Activated CD4-positive, alpha-beta T cell treated with anti-CD3 and anti-CD28 coated beads, Interleukin-2, Interleukin-4, amounts not matched to agents 100 ng/mL and 50 ng/mL, durations not matched to agents 16 hours and 8 hours (primary cell): ENCODE measurements at places on chromosomes 4 and X.
A peak's percentile ranks its signal among the peaks of the same experiment; 100 is the strongest.

- DNase-seq: no peak
These were observed 486.0 kb upstream of the CTSO start for GRCh38 chr4:156439576-156440200.

- DNase-seq: no peak
These were observed 1188.1 kb downstream of the PCDH7 start for GRCh38 chr4:31908261-31908660.

DNA sequence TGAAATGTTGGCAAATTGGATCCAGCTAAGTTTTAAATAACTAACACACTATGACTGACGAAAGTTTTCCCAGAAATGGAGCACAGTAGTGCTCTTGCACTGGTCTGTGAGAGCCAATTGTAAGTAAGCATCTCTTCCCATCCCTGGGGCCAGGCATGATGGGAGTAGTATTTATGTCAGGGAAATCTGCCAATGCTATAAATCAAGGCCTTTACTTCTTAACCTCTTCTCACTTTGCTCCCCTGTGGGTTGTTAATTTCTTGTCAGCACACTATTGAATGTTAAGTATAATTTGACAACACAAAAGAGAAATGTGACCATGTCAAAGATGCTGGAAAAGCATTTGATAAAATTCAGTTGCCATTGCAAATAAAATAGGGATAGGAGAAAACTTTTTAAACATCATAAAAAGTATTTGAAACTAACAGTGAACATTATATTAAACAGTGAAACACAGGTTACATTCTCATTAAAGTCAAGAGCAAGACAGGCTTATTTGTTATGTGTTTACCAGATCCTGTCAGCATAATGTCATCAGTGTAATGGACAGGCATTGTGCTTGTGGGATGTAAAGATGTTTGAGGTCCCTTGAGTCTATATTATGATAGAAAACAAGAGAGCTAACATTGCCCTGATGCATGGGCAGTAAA lies 5.0 kb downstream of the F8A1 start:
- no peak for DNase-seq

- no peak for DNase-seq
These were observed 162.9 kb upstream of the USP9X start for GRCh38 chrX:40922307-40922706.

- DNase-seq: no peak
These were observed 611.0 kb downstream of the KCTD8 start for GRCh38 chr4:43837604-43838003.

DNA sequence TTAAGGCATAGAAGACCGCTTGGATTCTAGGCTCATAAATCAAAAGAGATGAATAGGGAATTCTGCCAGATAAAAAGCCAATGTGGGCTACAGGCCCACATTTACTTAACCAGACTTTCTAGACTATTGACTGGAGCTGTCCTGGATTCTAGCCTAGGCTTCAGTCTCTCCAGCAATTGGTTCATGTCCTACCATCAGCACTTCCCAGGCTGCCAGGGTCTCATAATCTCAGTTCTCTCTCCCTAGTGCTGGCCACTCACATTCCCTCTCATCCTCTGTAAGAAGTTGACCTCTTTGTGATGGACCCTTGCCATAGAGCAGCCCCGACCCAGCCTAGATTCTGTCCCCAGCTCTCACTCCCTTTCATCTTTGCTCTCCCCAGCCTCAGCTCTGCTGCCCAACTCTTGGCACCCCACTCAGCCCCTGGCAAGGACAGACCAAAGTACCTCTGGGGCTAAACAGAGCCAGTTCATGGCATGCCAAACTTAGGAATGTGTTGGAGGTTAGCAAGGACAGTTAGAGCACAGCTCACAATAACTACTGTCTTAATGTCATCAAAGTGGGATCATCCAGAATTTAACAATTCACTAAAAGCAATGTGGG lies 396.2 kb downstream of the INPP4B start:
- no peak for DNase-seq

DNA sequence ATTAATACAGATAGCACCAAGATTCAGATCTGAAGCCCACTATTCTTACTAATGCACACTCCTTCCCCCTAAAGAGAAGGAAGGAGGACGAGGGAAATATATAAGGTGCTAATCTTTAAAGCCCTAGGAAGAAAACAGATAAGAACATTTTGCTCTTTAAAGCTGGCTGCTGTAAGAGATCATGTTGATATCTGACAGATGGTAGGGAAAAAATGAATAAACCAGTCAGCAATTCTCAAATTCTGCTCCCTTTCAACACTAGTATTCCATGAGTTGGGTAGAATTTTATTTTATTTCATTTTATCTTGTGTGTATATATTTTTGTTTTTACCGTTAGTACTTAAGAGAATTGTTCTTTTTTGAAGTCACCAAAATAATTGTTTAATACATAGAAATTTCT lies 19.2 kb downstream of the OTC start:
- no peak for DNase-seq

- no peak for DNase-seq
These were observed 176.5 kb downstream of the FBXW7 start for GRCh38 chr4:152359208-152360044.

- no peak for DNase-seq
These were observed 954.4 kb downstream of the FAT4 start for GRCh38 chr4:126269106-126269505.

GRCh38 chrX:124860736-124861135 lies 458.9 kb upstream of the TEX13C start:
- no peak for DNase-seq

DNA sequence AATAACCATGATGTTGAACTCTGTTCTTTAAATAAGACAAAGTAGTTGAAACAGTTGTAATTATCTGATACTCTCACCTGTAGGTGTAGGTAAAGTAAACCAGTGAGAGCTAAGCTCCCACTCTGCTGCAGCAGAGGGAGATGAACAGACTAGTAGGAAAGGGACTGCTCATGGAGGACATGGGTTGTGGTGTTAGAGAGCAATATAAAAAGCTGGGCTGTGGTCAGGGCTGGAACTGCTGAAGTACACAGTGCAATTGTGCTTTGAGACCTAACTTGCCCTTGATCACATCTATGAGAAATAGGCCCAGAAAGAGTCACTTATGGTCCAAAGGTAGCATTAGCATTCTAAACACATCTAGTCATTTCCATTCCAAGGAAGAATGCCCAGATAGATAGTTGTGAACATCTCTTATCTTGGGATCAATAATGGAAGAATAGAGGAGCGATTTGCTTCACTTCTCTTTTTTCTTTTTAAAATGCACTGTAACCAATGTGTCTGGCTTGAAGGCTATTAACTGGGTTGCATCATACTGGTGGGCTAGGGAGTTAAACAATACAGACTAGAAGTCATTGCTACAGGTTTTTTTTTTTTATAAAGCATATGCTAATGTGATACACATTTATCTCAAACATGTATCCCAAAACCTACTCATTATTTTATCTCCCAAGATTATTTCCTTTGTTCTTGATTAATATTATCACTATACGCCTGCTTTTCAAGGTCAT lies 251.3 kb upstream of the CENPE start:
- no peak for DNase-seq

GRCh38 chr4:41098093-41099048 lies 116.0 kb downstream of the APBB2 start:
- no peak for DNase-seq

- DNase-seq: no peak
These were observed 17.8 kb upstream of the ANOS1 start for GRCh38 chrX:8749697-8750096.

DNA sequence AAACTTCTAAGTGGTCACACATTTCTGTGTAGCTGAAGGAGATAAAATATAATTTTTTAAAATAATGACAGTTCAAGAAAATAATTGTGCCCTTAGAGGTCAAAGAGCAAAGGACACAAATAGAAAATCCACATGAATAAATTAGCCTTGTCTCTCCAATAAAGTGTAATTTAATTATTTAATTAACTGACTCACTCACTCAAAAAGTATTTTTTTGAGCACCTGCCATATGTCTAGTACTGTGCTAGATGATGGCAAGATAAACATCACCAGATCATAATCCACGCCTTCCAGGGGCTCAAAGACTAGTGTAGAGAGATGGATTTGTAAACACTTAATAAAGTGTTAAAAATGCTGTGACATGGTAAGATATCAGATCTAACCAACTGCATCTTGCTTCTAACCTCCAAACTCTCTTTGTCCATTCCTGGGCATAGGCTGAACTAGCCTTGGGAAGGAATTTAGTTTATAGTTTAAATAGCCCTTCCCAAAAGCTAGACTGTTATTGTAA lies 112.5 kb downstream of the SCLT1 start:
- no peak for DNase-seq

- DNase-seq: no peak
These were observed 1759.6 kb downstream of the C4orf33 start for GRCh38 chr4:130855533-130855932.

DNA sequence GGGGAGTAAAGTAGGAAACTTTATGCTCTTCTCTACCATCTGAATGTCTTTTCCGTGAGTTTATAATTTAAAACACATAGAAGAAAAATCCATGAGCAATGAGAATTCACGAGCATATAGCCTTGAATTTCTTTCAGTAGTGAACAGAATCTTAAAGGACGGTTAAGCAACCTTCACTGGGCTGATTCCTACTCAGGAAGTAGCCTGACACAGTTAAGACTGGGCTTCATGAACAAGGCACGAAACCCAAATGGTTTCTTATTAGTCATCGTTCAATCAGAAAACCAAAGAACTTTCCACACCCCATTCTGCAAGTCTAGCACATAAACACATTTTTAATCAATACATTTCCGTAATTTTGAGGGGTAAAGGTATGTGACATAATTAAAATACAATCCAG lies 95.8 kb downstream of the SH3KBP1 start:
- peak; percentile 65 for DNase-seq

GRCh38 chrX:12360986-12361598 lies 222.8 kb downstream of the FRMPD4 start:
- no peak for DNase-seq

- DNase-seq: peak; percentile 96
These were observed 350.3 kb downstream of the PTTG2 start for GRCh38 chr4:38310446-38311043.

DNA sequence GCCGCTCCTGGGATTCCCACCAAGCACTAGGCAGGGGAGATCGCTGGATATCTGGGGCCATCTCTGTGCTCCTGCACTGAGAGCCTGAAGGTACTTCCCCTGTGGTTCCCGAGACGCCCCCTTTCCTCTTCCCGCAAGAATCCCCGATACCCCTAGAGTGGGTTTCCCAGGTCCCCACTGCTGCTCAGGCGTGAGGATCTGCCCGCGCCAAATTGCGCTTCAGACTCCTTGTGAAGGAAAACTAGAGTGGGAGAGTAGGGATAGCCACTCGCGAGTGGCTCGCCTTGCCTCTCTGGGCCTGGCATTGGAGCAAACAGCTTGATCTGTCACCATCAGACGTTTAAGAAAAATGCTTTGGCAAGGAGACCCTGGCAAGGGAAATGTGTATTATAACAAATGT lies 1.5 kb downstream of the IL1RAPL2 start:
- DNase-seq: no peak

- DNase-seq: peak; percentile 77
These were observed 218.9 kb downstream of the OR13H1 start for GRCh38 chrX:131762802-131763234.

- DNase-seq: no peak
These were observed 10.0 kb upstream of the LNX1 start for GRCh38 chr4:53601251-53601764.

DNA sequence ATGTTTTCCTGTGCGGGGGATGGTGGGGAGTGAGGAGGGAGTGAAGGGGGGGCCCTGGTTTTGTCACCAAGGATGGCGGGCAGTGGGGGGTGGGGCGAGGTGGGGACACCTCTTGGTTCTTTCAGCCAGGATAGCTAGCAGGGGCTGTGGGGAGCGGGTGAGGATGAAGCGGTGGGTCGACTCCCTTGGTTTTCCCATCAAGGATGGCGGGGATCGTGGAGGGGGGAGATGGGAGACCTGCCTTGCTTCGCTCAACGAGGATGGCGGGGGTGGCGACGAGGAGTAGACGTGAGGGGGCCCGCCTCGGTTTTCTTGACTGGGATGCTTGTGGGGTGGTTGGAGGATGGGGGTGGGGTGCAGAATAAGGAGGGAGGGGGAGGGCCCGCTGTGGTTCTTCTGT lies 643 bp downstream of the FHL1 start:
- no peak for DNase-seq

DNA sequence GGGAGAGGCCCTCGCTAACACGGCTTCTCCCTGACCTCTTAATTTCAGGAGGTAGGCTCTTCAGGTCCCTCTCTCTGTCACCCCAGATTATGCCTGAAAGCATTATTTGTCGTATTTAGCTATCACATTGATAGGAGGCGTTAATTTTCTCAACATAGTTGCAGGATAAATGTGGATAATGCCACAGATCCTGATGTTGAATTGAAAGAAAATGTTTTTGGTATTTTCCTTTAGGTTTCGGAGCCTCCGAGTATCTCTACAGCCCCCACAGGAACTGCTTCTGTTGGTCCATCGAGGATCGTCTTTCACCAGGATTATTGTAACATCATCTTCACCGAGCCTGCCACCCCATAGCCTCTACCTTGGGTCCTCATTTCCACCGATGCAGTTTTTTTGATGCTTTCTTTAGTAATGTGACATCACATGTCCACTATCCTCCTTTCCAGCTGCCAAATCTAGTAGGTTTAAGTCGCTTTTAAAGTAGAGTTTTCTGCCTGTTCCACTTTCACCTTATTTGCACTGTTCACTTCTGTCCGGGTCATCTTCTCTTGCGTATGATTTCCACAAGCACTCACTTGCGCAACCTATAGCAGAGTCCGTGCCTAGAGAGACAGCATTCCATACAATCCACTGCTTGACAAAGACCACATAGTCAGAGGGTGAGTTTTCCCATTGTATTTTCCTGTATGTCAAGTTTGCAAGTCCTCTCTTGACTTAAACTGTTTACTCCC lies 665 bp downstream of the TIGD2 start:
- DNase-seq: no peak

GRCh38 chr4:27828843-27829242 lies 968.2 kb downstream of the STIM2 start:
- no peak for DNase-seq

- no peak for DNase-seq
These were observed 39.2 kb downstream of the RAB40AL start for GRCh38 chrX:102976286-102976685.

- DNase-seq: no peak
These were observed 46.8 kb downstream of the RAPGEF2 start for GRCh38 chr4:159149666-159150065.

GRCh38 chr4:105280338-105281123 lies 133.9 kb downstream of the TET2 start:
- no peak for DNase-seq

GRCh38 chr4:20592663-20593062 lies 107.6 kb upstream of the PACRGL start:
- DNase-seq: no peak

- DNase-seq: no peak
These were observed 33.0 kb upstream of the KIAA0232 start for GRCh38 chr4:6749340-6750171.

DNA sequence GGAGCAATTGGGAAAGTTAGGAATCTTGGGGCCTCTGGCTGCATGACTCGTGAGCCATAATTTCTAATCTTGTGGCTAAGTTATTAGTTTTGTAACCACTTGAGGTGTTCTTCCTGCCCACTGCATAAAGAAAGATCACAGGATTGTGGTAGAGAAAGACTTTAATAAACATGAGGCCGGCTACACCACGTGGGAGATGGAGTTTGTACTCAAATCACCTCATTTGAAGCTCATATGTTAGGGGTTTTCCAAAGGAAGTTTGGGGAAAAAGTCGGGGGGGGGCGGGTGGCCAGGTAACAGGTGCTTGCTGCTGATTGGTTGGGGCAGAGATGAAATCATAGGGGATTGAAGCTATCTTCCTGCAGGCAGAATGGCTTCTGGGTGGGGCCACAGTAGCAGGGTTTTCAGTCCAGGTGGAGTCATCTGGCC lies 287.8 kb downstream of the ZNF674 start:
- DNase-seq: no peak
